Caudate nucleus (tissue), 63 donors: ENCODE measurements at places on chromosomes 16 and 17.

DNA sequence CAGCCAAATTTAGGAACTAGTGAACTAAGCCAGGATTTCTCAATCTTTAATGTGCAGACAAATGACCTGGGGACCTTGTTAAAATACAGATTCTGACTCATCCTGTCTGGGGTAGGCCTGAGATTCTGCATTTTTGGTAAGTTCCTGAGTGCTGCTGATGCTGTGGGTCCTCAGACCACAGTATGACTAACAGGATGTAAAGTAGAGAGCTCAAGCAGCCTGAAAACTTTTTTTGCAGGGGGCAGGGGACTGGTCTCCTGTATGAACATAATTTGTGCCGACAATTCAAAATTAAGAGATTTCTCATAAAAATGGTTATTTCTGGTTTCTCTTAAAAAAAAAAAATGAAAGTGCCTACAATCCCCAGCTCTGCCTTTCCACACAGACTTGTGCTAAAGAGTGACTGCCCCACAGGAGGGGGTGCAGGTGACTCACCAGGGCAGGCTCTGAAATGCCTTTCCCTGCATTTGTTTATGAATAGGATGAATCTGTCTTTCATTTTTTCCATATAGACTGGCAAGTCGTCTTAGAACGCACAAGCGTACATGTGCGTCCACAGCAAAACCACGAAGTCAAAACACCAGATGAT lies 271.5 kb downstream of the PHKB start:
- no peak for DNase-seq

- no peak for DNase-seq
Measured at GRCh38 chr16:23907457-23907902, 71.7 kb downstream of the PRKCB start.

GRCh38 chr17:45965812-45966211 lies 33.2 kb upstream of the STH start:
- DNase-seq = no peak

DNA sequence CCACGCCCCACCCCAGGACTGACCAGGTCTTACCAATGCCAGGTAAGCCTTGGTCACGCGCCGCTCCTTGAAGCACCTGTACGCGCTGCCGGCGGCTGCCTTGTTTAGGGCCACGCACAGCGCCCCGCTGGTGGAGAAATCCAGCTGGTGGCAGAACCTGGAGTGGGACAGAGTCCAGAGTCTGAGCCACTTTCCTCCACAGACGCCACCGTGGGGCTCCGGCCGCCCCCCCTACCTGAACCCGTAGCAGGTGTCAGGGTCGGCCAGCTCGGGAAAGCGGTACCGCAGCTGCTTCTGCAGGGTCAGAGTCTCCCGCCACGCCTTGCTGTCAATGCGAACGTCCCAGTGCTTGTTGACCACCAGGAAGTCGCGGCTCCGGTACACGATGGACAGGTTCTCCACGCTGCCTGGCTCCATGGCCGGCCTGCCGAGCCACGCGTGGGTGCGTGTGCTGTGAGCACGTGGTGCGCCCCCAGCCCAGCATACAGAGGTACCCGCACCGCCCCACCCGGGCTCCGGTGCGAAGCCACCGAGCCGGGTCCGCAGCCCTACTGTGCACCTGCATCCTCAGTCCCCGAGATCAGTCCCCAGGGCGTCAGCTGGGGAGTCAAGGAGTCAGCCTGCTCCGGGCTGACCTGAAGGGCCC lies 737 bp downstream of the RPUSD1 start:
- DNase-seq = no peak
